ENCODE measurements at places on chromosomes 16 and 17.
A peak's percentile ranks its signal among the peaks of the same experiment; 100 is the strongest.

- peak; percentile 59 for DNase-seq
Observed at GRCh38 chr16:17471719-17472461, 1.1 kb upstream of the XYLT1 start.

DNA sequence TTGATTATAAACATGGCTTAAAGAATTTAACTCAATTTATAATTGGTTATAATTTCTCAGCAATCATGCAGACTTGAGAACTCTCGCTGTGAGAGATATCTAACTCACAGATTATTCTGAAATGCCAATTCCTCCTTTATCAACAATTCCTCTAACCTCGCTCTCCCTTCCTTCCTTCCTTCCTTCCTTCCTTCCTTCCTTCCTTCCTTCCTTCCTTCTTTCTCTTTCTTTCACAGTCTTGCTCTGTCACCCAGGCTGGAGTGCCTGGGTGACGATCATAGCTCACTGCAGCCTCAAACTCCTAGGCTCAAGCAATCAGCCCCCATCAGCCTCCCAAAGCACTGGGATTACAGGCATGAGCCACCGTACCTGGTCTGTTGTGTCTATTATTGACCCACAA lies 42.4 kb downstream of the CHD9 start:
- no peak for DNase-seq

DNA sequence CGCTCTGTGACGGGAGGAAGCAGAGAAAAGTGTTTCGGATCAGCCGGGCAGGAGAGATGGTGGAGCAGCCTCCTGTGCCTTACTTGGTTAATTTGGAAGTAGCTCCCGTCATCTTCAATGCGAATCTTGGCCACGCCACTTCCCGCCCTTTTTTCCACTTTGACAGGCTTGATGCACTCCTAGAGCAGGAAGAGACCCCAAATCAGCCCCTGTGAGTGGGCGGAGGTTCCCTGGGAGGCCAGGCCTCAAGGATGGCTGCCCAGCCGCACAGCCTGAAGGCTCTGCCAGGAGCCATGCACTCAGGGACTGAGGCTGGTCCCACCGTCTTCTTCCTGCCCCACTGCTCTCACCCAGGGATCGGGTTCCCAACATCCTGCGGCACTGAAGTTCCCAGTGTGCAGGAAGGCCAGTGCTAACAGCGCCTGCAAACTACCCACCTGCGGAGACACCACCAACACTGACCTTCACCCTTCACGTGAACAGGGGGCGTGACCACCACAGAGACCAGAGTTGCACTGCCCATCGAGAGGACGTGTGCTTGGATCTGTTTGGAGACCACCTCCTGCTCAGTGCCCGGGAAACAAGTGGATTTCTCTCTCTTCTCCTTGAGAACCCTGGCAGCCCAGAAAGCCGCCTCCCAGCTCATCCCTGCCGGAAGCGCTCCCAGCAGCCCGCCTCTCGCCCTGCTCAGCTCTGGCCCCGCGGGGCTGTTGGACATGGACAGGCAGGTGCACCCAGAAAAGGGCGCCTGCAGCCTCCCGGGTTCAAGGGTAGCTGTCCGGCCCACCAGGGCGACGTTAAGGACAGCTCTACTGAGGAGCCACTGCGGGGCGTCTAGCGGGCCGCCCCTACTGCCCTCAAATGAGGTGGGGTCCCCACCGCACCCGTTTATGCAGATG lies 988 bp downstream of the CIAO3 start:
- no peak for DNase-seq

DNA sequence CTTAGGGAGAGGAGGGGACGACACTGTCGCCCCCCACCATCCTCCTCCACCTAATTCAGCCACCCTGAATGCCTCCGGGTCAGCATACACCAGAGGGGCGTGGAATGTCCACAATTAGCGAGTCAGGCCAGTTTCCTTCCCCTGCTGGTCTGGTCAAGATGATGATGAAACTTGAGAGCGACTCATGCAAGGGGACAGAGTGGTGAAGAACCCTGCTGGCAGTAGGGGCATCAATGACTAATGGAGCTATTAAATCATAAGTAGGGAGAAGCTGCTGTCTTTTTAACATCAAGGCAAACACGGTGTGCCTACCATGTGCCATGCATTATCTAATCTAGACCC lies 7.2 kb downstream of the SPACA3 start:
- DNase-seq = no peak

GRCh38 chr17:32783602-32784001 lies 93.3 kb downstream of the MYO1D start:
- peak; percentile 65 for DNase-seq

- no peak for DNase-seq
Observed at GRCh38 chr16:30813821-30814189, 26.8 kb upstream of the ZNF629 start.

- no peak for DNase-seq
Observed at GRCh38 chr16:69477546-69477945, 53.1 kb downstream of the CYB5B start.

GRCh38 chr17:51948128-51948527 lies 210.4 kb downstream of the CA10 start:
- no peak for DNase-seq

- DNase-seq = no peak
Observed at GRCh38 chr16:4328782-4329775, 13.2 kb downstream of the GLIS2 start.

DNA sequence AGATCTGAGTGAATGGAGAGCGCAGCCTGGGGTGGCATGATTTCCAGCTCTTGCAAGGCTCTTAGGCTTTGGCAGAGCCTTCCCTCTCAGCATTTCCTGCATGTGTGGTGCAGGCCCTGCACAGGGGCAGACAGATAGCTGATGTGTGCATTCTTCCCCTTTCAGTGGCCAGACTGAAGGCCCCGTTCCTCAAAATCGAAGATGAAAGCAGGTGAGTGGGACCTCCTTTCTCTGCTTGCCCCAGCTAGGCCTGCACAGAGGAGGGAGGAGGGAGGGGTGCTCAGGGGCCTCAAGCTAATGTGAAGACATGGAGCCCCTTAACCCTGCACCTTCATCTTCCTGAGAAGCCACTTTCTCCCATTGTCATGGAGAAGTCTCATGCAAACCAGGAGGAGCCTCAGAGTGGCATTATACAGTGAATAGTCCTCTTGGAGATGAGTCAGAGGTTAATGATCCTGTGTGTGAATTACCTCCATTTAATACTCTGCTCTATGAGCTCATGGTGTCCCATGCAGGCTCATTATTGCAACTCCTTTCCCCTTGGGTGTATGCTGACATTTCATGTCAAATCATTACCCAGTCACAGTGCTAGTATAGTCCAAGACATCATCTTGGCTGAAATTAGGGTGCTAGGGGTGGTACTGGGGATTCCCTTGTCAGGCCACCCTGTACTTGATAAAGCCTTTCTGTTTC lies 20.4 kb upstream of the ADAM11 start:
- peak; percentile 9 for DNase-seq

- no peak for DNase-seq
Observed at GRCh38 chr16:67009158-67009557, 19.8 kb upstream of the CBFB start.

GRCh38 chr17:74877592-74878548 lies 5.1 kb upstream of the FDXR start:
- no peak for DNase-seq

DNA sequence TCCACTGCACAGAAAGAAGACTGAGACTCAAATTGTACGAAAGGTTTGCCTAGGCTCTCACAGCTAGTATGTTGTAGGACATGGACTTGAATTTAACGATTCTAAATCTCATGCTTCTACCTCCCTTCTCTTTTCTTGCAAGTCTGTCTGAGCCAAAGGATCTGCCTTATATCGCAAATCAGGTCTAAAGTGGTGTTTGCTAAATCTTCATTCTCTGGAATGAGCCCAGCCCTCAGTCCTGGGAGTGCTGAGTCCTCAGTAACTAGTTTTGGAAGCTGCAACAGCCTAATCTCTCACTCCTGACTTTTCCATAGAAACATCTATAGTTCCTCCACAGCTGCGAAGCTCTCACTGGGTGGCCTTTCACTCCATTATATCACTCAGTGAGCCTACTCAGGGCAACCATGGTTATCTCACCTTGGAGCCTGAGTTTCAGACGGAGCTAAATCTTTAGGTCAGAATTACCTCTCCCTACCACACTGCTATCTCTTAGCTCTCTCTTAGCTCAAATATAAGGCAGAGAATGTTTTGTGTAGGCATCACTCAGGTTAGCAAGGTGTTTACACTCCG lies 575.5 kb upstream of the C16orf82 start:
- no peak for DNase-seq

GRCh38 chr17:39867084-39867879 lies 720 bp upstream of the ZPBP2 start:
- DNase-seq = no peak

DNA sequence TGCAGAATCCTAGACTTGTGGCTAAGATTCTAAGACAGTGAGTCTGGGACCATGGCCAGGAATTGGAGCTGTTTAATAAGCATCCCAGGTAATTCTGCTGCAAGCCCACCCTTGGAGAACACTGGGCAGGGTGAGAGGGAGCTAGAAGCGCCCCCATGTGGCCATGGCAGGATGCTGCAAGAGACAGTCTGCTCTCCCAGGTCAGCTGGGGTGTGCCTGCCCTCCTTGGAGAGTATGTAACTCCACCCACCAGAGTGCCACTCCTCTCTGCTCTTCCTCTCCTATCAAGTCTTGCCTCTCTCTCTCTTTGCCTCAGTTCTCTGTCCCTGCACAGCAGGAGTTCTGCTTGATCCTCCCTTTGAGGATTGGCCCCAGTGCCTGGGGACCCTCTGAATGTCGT lies 14.9 kb downstream of the RCVRN start:
- no peak for DNase-seq

DNA sequence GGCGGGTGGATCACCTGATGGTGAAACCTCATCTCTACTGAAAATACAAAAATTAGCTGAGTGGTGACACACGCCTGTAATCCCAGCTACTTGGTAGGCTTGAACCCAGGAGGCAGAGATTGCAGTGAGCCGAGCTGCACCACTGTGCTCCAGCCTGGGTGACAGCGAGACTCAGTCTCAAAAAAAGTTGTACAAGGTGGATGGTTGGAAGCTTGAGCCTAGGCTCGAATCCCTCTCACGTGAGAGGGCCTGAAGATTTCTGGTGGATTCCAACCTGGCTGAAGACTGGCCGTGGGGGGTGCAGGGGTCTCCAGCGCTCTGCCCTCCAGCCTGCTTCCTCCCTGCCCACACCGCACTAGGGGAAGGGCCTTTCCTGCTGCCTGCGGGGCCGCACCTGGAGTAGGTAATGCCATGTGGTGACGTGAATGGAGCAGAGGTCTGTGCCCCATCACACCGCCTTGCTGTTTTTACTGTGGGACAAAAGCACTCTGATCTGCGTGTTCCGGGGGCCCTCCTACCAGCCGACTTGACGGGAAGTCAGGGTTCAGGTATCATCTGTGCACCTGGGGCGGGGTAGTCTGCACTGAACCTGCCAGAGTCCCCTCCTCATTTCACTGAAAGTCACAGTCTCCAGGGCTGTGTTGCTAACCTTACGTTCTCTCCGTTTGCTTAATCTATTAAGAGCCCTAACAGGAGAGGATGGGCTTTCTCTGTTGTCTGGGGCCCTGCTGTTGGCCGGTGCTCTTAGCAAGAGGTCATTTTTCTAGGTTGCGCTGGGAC lies 4.2 kb downstream of the RPL13 start:
- no peak for DNase-seq

DNA sequence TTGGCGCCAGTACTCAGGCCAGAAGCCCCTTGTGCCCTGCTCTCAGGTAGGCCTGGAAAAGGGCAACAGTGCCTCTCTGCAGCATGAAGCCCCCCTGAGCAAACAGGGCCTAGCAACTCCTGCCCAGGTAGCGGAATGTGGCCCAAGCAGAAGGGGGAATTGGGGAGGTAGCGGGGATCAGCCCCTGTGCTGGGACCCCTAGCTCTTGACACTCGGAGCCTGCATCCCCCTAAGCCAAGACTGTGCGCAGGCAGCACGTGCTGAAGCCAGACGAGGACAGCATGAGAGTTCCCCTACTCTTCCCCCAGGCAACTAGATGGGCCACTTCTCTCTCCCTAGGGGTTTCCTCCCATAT lies 823 bp upstream of the CD2BP2 start:
- no peak for DNase-seq

- DNase-seq = peak; percentile 87
Observed at GRCh38 chr16:87806641-87807546, 41.1 kb upstream of the KLHDC4 start.

DNA sequence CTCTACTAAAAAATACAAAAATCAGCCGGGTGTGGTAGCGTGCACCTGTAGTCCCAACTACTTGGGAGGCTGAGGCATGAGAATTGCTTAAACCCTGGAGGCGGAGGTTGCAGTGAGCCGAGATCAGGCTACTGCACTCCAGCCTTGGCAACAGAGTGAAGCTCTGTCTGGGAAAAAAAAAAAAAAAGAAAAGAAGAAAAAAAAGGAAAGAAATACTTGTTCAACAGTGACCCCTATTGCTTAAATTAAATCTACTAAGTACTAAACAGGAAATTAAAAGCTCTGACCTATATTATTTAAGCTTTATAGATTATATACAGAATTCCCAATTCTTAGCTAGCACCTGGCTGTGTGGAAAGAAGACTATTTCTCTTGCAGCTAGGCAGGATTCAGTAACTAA lies 48.9 kb downstream of the FBXL20 start:
- DNase-seq = no peak

DNA sequence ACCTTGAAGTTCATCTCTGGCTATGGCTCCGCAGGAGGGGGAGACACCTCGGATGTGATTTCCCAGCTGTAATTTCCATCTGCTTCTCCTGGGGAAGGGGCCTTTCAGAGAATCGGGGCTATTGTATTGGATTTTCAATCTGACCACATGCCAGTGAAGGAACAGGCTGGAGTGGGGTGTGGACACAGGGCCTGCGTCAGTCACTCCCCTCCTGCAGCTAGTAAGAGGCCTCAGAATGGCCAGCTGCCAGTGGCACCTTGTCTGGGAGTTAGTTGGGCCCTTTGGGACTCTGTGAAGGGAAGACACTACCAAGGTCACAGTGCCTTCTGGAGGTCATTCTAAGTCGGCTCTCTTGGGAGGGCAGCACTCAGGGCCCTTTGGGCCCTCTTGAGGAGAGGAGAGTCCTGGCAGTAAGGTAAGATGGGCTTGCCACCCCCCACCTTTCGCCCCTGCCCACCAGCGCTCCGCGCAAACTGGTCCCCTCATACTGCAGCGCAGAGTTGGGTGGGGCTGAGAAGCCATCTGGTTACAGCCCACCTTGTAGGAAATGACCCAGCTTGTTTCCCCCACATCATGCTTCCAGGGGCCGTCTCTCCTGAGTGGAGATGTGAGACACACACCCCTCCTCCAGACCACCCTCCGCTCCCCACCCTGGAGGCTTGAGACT lies 5.4 kb downstream of the NXPH3 start:
- no peak for DNase-seq

DNA sequence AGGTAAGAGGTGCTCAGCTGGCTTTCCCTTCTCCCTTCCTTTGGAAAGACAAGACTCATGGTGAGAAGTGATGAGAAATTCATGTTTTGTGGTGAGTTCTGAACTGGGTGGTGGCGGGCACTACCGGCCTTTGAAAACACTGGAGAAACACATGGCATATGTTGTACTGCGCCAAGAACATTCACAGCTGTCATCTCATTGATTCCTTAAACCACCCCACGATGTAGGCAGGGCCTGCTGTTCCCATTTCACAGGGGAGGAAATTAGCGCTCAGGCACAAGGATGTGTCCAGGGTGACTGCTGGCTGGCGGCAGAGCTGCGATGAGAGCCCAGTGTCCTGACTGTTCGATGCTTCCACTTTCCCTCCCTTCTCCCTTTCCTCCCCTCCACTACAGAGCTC lies 1.6 kb upstream of the DOC2B start:
- DNase-seq = no peak

GRCh38 chr16:49596068-49596467 lies 222.5 kb downstream of the C16orf78 start:
- DNase-seq = peak; percentile 61

- no peak for DNase-seq
Observed at GRCh38 chr17:46064460-46064859, 65.4 kb downstream of the STH start.
